ENCODE measurements at places on chromosomes 13 and 19. TPM values are rescaled to one million over a fixed set of nuclear protein-coding genes. Genes with fewer than 3 reads are reported as not detected.

The PSG6 gene
- 0.16 TPM for total RNA-seq

The CLEC4M gene
- total RNA-seq: not detected

The OR7E24 gene
- total RNA-seq: 0.14 TPM

DNA sequence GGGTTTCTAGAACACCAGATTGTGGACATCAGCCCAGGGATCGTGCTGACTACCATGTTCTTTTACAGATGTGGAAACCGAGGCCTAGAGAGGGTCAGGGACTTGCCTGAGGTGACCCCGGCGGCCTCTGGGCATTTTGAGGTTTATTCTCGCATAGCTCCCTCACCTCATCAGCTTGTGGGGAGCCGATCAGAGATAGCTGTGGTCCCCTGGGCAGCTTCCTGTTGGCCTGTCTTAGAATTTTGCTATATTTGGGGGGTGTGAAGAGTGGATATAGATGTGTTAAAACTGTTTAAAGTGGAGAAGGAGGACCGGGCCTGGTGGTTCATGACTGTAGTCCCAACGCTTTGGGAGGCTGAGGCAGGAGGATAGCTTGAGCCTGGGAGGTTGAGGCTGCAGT is 6.9 kb downstream of the ARHGEF1 start:
- ATAC-seq: no peak

- ATAC-seq: peak; percentile 37
Measured at GRCh38 chr19:49019242-49019932, 2.5 kb upstream of the LHB start.

GRCh38 chr19:50376166-50377050 is at the start of gene NR1H2:
Gene NR1H2 (plus strand): TSS chr19:50376457. CDS start chr19:50377606, 1,149 bp downstream.
- ATAC-seq: peak; percentile 89

DNA sequence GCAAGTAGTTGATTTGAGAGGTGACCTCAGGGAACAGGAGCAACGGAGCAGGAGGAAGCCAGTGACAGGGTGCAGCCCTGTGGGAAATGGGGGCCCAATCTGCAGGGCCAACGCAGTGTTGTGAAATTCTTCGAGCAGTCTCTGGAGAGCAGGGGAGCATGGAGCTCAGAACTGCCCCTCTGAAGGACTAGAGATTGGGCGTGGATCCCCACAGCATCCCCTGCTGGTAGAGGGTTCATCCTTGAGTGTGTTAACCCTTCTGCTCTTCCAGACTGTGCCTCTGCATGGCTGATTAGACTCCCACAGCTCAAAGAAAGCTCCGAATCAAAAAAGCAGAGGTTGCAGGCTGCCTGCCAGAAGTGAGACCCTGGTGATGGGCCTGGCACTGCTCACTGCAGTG is 77.9 kb upstream of the UQCRFS1 start:
- ATAC-seq: no peak

DNA sequence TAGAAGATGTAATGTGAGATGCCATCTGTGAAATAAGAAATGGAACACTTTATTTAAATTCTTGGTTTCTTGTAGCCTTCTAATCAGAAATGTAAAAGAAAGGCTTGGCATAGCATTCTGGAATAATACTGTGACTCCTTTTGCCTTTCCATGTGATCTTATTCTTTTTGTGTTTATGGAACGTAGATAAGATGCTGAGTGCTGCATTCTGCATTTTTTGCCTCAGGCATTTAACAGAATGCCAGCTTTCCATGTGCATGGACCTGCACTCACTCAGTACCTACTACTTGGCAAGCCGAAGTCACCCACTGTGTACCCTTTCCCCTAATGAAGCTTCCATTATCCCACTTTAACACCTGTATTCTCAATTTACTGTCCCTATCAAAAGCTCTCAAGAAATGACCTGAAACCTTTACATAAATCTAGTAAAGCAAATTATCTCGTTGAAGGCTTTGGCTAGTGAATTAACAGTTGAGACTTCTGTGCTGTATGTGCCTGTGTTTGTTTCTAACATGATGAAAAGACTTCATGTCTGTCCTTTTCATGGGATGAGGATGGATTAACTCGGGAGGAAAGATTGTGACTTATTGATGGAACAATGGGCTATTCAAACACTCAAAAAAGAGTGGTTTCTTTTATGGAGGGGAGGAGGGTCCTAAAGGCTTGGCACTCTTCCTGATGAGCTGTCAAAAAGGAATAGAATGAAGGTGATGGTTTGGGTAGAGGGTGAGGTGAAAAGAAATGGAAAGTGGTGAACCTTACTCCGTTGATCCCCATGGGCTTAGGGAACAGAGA is 44.7 kb upstream of the FRY start:
- no peak for ATAC-seq

Data from motor neuron (in vitro differentiated cells).